ENCODE measurements at places on chromosomes 16 and 17.

DNA sequence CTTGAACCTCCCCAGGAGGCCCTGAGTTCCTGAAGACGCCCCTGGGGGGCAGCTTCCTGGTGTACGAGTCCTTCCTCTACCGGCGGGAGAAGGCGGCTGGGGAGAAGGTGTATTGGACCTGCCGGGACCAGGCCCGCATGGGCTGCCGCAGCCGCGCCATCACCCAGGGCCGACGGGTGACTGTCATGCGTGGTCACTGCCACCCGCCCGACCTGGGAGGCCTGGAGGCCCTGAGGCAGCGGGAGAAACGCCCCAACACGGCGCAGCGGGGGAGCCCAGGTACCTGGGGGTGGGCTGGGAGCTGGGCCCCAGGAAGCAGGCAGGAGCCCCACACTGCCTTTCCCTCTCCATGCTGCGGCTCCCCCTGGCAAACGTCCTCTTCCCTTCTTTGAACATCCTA, 22.0 kb downstream of the FLYWCH1 start:
- no peak for DNase-seq

GRCh38 chr16:57424583-57424982, 20.0 kb downstream of the CCL17 start:
- no peak for DNase-seq

DNA sequence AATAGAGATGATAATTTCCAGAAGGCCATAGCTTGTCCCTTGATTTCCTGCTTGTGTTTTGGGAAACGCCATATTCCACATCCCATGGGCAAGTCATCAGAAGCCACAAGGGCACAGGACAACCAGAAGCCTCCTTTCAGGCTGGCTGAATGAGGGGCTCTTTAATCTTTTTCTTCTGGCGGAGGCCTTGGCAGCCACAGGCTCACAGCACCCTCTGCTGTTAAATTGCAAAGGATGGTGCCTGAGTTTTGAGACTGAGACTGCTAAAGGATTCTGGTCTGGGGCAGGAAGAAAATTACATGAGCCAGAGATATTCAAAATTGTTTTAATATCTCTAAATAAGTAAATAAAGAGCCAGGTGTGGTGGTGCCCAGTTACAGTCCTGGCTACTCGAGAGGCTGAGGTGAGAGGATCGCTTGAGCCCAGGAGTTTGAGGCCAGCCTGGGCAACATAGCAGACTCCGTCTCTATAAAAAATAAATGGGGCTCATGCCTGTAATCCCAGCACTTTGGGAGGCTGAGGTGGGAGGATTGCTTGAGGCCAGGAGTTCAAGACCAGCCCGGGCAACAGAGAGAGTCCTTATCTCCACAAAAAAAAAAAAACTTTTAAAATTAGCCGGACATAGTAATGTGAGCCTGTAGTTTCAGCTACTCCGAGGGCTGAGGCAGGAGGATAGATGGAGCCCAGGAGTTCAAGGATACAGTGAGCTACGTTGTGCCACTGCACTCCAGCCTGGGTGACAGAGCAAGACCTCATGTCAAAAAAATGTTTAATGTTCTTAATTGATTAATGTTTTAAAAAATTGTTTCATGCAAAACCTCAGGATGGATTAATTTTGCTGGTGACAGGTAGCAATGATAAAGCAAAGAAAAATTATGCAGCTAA, 26.3 kb downstream of the AARSD1 start:
- peak; percentile 33 for DNase-seq

GRCh38 chr16:19123535-19124178, 9.9 kb downstream of the ITPRIPL2 start:
- DNase-seq: no peak

GRCh38 chr17:15364615-15365014, 23.2 kb upstream of the TEKT3 start:
- DNase-seq: no peak

- peak; percentile 43 for DNase-seq
Measured at GRCh38 chr16:87778476-87778829, 12.7 kb upstream of the KLHDC4 start.

GRCh38 chr17:18124345-18125126, 16.0 kb downstream of the MYO15A start:
- no peak for DNase-seq

DNA sequence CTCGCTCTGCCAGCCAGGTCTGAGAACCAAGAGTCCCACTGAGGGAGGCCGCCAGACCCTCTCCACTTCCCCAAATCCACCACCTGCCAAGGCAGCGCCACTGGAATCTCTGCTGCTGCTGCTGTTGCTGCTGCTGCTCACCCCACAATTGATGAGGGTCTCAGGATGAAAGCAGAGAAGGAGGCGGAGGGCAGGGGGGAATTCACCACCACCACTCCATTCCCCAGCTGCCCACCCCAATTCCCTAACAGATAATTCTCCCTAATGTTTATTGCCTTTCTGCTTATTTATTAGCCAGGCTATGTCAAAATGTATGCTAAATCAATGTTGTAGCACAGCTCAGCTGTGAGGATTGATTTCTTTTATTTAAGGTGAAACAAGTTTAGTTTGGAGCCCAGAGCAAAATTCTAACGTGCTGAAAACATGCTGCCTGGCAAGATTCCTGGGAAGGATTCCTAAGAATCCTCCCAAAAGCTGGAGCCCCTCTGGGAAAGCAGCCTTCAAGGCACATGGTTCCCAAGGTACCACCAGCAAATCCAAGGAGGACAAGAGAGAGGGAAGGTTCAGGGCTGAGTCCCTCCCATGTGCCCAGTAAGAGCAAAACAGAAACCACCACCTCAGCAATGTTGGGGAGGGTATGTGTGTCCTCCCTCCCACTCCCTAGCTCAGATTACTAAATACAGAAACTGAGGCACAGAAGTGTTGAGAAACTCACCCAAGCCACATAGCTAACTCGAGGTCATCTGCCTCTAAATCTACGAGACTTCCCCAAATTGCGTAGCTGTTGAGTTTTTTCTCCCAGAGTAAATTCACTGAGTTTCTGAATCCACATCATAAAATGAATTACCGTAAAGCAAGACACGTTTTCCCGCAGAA, 12.2 kb upstream of the CDH5 start:
- no peak for DNase-seq

GRCh38 chr17:70613681-70614080, 444.3 kb downstream of the KCNJ2 start:
- no peak for DNase-seq

GRCh38 chr17:46991617-46992016, 12.6 kb upstream of the RPRML start:
- no peak for DNase-seq

DNA sequence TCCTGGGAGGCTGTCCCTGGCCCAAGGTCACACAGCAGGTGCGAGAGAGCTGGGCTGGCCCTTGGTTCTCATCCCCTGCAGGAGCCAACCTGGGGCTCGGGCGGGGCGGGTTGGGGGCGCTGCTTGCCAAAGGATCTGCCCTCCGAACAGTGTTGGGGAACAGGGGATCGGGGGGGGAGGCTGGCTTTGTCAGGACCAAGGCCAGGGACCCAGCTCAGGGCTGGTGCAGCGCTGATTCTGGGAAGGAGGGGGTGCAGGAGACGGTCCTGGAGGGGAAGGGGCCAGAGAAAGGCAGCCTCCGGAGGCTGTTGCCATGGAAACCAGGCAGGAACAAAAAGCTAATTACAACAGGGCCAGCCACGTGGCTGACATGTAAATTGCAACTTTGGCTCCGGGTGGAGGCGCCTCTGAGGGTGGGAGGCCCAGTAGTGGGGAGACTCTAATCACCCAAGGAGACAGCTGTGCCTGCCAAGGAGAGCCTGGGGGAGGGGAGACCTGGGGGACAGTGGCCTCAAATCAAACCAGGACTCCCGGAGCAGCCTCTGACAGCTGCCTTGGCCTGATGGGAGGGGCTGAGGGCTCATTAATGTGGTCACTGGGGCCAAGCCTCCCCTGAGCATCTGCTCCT, 1.3 kb downstream of the TUBB3 start:
- DNase-seq: no peak

- DNase-seq: no peak
Measured at GRCh38 chr17:27793168-27793905, 7.0 kb downstream of the NOS2 start.

GRCh38 chr17:61650749-61651148, 59.7 kb upstream of the NACA2 start:
- DNase-seq: no peak

- no peak for DNase-seq
Measured at GRCh38 chr17:82215972-82216300, 3.3 kb upstream of the CCDC57 start.

- no peak for DNase-seq
Measured at GRCh38 chr17:80751946-80752581, 207.4 kb downstream of the RPTOR start.

- no peak for DNase-seq
Measured at GRCh38 chr17:57531648-57532504, 213.2 kb downstream of the CCDC182 start.

DNA sequence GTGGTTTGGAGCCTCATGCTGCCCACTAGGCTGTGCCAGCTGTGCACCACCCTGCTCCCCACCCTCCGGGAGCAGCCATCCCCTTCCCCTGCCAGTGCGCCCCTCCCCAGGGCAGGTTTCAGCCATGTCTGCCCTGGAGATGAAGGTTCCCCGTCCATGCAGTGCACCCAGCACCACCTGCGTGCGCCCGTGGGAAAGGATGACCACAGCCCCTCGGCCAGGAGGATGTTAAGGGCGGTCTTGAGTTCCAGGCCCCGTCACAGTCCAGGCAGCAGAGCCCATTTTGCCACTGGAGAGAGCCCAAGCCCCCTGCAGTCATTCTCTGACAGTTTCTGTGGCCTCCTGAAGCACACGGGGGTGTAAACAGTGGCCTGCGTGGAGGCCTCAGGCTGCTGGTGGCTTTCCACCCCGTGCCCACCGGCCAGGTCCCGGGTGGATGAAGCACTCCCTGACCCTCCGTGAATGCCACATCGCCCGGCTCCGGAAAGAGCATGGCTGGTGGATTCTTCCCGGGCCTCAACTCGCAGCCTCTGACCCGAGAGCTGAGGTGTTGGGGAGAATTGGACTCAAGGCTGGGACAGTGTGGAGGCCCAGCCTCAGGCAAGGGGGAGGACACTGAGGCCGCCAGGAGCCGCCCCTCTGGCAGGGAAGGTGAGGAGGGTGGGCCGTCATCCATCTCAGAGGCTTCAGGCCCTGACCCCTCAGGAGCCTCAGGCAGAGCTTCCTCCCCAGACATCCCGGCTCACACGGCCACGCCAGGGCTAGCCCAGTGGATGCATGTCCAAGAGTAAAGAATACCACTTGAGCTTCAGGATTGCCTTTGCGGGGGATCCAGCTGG, 69.7 kb upstream of the CHMP6 start:
- no peak for DNase-seq

- DNase-seq: no peak
Measured at GRCh38 chr17:231191-231965, 49.9 kb upstream of the DOC2B start.

- DNase-seq: no peak
Measured at GRCh38 chr17:29726715-29727252, 104.1 kb upstream of the CORO6 start.

GRCh38 chr16:85391769-85392583, 221.1 kb upstream of the GSE1 start:
- no peak for DNase-seq
